Activated CD4-positive, CD25-positive, alpha-beta regulatory T cell treated with anti-CD3 and anti-CD28 coated beads, Interleukin-2, amount 50 U/mL, for 16 hours (primary cell): ENCODE measurements at places on chromosomes 4 and X.

- DNase-seq: no peak
These were observed 70.0 kb upstream of the PPP2R3B start for GRCh38 chrX:456551-457291.

DNA sequence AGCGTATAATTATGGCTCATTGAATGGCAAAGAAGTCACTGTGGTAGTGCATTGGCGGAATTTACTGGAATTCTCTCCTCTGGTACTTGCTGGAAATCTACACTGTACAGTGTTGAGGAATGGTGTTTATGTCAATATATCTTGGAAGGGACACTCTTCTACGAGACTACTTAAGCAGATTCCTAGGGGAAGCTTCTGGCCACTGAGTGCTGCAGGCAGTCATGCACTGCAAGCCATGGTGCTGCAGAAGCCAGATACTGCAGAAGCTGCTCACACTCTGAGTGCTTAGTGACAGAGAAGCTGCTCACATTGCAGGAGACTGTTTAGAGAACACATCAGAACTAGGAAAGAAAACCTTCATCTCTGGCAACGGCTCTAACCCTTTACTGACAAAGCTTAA is 725.0 kb downstream of the CCSER1 start:
- DNase-seq: no peak

DNA sequence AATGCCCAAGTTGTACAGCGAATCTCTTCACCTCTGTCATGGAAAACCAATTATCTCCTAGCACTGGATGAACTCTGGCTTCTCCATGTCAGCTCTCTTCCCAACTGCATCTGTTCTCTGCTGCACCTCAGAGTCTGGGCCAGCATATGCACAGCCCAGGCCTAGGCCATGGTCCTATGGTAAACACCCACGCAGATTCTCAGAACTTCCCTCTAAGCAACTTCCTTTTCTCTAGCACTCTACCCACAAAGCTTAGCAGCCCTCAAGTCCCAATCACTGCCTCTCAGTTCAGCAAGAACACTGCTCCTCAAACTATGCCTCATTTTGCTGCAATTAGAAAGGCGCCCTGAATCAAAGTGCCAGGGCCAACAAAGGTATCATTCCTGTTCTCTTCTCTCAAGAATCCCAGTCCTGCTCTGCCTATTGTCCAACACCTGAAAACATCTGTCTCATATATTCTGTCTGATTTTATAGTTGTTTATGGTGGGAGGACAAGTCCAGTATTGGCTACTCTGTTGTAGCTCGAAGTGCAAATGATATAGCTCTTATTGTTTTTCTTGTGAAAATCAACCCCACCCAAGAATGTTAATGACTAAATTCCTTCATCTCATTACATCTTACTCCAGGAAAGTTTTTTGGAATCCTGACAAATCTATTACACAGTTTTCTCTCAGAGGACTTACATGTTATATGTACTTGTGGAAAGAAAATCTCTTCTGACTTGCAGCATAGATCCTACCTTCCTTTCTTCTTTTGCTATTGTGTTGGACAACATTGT is 85.4 kb downstream of the DCHS2 start:
- DNase-seq: no peak

DNA sequence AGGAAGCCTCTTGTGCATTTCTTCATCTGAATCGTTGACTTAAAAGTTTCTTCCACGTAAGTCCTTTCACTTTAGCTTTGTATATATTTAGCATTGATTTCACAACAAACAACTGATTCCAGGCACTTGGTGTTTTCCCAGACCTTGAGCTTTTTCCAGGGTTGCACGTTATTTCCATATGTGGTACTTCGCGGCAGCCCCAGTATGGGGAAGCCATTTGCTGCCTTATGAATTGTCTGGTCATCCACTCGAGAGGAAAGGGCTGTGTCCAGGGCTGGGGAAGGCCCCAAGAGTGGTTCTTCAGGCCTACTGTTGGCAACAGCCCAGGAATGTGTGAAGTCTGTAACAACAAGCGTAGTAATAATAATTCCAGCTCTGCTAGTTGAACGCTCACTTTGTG is 2.8 kb upstream of the TLR8 start:
- DNase-seq: no peak

DNA sequence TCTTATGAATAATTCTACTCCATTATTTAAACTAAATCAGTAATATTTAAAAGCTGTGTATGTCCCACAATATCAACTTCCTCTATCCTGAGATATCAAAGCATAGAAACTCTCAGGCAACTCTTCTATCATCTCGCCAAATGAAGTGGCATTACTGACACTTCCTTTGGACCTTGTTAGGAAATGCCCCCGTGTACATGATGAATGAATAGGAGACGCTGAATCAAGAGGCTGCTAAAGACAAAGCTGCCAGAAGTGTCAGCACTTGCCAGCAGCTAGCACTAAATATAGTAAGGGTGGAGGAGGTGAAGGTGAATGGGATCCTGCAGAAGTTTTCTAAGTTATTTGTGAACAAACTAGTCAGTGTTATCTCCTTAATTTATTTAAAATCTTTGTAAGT is 99.5 kb upstream of the BLTP1 start:
- DNase-seq: no peak

DNA sequence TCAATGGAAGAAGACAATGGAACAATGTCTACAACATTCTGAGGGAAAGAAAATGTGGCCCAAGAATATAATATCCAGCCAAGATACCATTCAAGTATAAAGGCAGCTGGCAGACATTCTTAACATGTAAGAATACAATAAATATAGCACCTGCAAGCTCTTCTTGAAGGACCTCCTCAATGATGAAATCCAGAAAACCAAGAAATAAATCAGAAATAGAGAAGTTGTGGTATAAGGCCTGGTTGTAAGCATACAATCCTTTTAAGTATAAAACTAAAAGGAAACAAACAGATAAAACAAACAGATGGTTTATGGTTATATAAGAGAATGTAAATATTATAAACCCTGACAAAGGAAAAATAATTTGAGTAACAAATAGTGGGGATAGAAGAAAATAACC is 33.4 kb downstream of the SYTL4 start:
- DNase-seq: no peak

DNA sequence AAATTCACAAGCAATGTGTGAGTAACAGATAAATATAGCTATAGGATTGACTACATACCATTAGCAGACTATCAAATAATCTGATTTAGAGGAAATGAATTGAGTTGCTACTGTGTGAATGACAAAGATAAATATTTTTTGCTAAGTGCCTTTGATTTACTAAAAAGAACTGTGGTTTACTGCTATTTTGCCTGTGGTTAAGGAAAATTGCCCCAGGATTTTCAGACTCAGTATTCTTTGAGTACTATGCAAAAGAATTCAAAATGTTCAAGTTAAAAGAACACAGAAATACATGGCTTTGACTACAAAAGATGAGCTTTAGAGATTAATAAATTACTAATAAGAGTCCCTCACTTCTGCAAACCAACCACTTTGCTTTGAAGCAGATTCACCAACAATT is 853.8 kb downstream of the ADGRL3 start:
- no peak for DNase-seq

GRCh38 chrX:118216509-118216908 is 99.9 kb upstream of the KLHL13 start:
- no peak for DNase-seq

- DNase-seq: no peak
These were observed 8.6 kb downstream of the MAGEA4 start for GRCh38 chrX:151921292-151921691.

DNA sequence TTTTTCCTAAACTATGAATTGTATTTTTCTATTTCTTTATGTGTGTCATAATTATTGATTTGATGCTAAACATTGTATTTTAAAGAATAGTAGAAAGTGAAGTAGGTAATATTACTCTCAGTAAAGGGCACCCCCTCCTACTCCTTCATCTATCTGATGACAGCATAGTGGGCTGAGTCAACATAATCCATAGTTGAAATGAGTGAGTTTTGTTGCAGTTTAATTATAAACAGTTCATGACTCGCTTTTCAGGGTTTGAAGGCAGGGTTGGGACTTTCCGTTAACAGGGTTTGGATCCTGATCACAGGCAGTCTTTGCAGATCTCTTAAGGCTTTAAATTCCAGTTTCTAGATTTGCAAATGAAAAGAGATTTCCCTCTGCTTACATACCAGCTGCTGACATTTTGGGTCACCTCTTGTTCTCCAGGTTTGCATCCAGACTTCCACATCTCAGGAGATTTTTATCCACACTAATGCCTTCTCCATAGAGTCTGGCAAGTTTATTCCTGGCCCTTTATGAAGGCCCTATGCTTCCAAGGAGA is 54.0 kb upstream of the TACR3 start:
- DNase-seq: no peak

GRCh38 chrX:46670316-46670715 is 88.6 kb downstream of the SLC9A7 start:
- no peak for DNase-seq

GRCh38 chr4:91113130-91113706 is 986.0 kb downstream of the CCSER1 start:
- DNase-seq: no peak

DNA sequence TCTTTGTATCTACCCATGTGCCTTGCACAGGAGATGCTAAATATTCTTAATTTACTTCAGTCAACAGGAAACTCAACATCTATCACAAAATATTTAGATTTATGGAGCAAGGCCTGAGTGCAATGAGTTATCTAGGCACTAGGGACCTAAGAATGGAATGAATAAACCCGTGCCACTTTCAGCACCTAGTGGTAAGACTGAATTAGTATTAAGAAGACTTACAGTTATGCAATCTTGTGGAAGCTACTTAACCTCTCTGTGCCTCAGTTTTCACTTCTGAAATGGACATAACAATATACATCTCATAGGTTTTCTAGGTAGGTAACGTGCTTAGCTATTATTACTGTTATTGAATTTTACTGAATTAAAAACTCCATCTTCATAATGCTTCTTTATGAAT is 144.6 kb upstream of the MAP3K15 start:
- no peak for DNase-seq

GRCh38 chr4:109233570-109233969 is 68.9 kb downstream of the COL25A1 start:
- no peak for DNase-seq

DNA sequence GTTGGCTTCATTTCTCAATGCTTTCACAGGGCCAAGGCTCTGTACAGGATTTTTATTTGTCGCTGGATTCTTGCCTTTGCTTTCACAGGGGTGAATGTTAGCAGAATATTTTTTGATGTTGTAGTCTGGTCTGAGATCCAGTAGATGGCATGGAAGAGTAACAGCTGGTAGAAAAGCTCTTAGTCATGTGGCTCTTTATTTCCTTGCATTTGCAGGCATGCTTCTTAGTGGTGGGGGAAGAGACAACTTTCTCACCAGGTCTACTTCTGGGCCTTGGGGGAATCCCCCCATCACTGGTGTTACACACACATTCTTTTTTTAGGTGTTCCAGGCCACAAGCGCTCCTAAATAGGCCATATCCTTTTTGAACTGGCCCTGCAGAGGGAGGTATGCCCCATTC is 58.2 kb upstream of the DKK2 start:
- no peak for DNase-seq

GRCh38 chr4:121767166-121767565 is 2.2 kb upstream of the SMIM43 start:
- DNase-seq: no peak

- DNase-seq: no peak
These were observed 883 bp upstream of the KLHL4 start for GRCh38 chrX:87516717-87517121.

DNA sequence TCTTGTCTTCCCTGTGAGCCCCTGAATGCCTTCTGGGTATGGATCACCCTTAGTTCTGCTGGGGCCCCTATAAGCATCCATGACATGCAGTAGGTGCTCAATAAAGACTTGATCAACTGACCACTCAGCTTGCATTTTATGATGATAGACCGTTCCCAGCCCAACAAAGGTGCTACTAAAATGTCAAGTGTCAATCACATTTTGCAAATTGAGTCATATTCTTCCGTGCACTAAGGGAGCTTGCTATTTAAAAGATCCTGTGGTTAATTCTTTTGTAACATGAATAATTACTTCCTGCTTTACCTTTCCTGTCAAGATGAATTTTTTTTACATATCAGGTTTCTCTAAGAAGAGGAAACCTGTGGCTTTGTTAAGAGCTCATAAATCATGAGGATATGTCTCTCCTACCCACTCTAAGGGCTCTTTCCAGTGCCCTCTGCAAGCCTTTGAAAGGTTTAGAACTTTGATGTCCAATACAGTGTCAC is 47.6 kb downstream of the SH3KBP1 start:
- no peak for DNase-seq
